ENCODE measurements at places on chromosomes 7 and 10. TPM values are rescaled to one million over a fixed set of nuclear protein-coding genes. Genes with fewer than 3 reads are reported as not detected.

Gene DNAJC12
- 1.0 TPM for total RNA-seq

Gene GRB10
- total RNA-seq, result 95.7 TPM

Gene CAV1
- 473 TPM for total RNA-seq

Gene AKR1E2
- total RNA-seq, result 9.2 TPM

Gene OR6V1
- not detected for total RNA-seq

- no peak for DNase-seq
Measured at GRCh38 chr7:158657189-158657746, 47.3 kb downstream of the NCAPG2 start.

GRCh38 chr10:16809074-16809718 lies 8.0 kb downstream of the RSU1 start:
- DNase-seq, result no peak

DNA sequence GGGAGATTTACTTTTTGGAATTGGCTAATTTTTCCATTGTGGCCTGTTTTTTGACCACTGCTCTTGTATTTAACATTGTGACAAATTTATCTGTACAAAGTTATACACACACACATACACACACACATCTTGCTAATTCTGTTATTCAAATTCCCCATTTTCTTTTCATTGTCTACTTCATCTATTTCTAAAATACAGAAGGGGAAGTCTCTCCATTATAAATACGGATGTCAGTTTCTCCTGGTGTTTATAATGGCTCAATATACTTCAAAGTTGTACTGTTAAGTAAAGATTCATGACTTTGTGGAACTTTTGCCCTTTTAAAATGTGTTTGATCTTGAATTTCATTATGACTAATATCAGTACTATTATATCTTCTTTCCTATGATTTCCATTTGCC lies 81.0 kb downstream of the CNOT4 start:
- DNase-seq, result no peak

- DNase-seq, result no peak
Measured at GRCh38 chr10:81248886-81249285, 626.1 kb upstream of the NRG3 start.

DNA sequence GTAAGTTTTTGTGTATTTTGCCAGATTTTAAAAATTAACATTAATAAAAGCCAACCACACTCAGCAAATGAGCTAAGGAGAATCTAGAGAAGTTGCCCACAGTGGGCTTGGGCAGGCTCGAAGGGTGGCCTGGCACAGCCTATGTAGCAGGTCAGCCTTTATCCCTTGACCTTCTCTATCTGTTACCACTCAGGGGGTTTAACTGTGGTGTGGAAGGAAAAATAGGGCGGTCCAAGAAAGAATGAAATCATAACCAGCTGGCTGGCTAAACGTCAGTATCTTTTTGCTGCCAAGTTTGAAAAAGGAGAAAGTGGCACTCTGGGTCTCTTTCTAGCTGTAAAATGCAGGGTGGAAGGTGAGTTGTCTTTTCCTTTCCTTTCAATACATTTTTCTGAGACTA lies 130.3 kb upstream of the ASAH2 start:
- DNase-seq, result no peak

GRCh38 chr10:18760836-18761235 lies 101.6 kb downstream of the ARL5B start:
- no peak for DNase-seq

DNA sequence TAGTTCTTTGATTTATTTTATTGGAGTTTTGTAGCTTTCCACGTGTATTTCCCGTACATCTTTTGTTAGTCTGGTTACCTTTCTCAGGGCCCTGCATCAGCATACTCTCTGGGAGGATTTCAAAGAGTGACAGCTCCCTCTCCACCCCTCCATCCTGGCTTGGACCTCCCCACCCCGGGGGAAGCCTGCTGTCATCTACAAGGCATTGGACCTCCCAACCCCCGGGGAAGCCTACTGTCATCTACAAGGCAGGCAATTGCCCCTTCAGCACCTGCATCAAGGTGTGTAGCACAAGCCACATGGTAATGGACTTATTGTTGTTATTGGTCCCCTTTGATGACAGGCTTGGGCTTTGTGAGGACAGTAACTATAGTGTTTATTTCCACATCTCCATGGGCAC lies 390.1 kb downstream of the TCERG1L start:
- DNase-seq, result no peak

- DNase-seq, result no peak
Measured at GRCh38 chr7:121355574-121355973, 26.8 kb downstream of the WNT16 start.

DNA sequence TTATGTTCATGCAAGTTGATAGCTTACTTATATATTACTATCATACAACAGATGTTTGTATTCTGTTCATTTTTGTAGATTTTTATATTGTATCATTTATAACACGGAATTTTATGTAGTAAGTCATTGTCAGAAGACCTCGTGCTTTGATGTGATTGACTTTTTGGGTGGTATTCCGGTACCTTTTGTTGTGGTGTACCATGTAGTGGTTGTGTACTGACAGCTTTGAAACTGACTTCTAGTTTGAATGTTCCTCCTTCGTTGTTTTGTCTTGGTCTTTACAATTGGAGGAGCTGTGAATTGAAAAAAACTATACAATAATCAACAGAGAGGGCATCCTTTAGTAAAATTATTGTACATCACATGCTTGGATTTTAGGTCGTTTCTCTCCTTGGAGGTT lies 61.5 kb downstream of the WAC start:
- DNase-seq, result no peak

DNA sequence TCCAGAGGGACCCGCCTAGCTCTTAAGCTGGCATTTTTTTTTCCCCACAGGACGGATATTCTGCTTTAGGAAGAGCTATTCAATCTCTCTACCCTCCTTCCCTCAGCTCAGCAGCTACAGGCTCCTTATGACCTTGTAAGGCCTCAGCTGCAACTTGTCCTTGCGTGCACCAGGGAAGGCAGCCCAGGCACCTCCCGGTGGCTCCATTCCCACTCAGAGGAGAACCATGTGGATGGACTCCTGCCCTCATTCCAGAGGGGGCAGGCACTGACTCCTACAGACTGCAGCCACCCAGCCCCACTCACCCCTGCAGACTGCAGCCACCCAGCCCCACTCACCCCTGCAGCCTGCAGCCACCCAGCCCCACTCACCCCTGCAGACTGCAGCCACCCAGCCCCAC lies 73.7 kb downstream of the ITIH5 start:
- peak; percentile 62 for DNase-seq

DNA sequence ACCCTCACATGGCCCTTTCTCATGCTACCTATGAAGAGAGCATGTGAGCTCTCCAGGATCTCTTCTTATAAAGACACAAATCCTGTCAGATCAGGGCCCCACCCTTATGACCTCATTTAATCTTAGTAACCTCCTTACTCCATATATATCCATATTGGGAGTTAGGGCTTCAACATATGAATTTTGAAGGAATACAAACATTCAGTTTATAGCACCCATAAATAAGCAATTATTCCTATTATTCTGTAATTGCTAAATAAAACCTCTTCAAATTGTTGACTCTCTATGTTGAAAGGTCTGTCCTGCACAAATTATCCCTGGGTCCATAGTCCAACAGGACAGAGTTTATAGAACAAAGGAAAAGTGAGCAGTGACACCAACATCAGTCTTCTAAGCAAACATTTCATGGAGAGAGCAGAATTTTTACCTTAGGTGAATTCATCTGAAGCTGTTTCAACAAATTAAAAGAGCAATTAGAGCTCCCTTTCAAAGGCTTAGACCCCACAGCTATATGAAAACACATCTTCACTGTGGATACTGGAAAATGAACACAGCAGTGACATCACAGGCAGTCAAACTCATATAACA lies 12.2 kb downstream of the DOCK4 start:
- no peak for DNase-seq

- DNase-seq, result no peak
Measured at GRCh38 chr10:29056729-29057128, 232.1 kb upstream of the LYZL1 start.

- no peak for DNase-seq
Measured at GRCh38 chr7:47954231-47954911, 6.1 kb upstream of the PKD1L1 start.

DNA sequence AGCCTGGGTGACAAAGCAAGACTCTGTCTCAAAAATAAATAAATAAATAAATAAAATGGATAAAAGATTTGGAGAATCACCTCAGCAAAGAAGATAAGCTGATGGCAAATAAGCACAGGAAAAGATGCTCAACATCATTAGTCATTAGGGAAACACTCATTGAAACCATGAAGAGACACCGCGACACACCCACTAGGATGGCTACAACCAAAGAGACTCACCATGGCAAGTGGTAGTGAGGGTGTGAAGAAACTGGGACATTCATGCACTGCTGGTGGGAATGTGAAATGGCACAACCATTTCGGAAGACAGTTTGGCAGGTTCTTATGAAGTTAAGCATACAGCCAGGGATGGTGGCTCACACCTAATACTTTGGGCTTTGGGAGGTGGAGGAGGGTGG lies 37.8 kb upstream of the FXYD4 start:
- no peak for DNase-seq

DNA sequence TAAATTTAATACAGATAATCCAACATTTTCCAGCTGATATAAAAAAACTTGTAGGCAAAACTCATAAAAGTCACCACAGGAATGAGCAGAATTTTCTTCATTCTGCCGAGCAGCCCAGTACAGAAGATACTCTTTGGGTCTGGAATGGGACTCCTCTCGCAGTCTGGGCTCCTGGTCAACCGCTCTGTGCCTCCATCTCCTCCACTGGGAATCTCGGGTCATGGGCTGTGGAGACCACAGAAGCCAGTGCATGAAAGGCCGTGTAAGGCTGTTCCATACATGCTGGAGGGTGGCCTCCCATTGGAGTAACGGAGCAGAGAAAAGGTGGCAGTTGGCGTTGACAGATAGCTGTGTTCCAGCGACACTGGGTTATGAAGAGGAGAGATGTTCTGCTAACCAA lies 616.4 kb upstream of the MGMT start:
- no peak for DNase-seq

GRCh38 chr7:23043441-23043840 lies 29.5 kb upstream of the HYCC1 start:
- DNase-seq, result no peak

- no peak for DNase-seq
Measured at GRCh38 chr10:57675125-57675524, 592.6 kb downstream of the IPMK start.

GRCh38 chr7:49564379-49564714 lies 209.1 kb upstream of the VWC2 start:
- DNase-seq, result no peak

GRCh38 chr7:21314954-21315353 lies 112.9 kb upstream of the SP4 start:
- DNase-seq, result no peak

Data from mesenteric fat pad (tissue), 1 donor.